ENCODE measurements at places on chromosomes 13 and 19.

GRCh38 chr19:16867211-16867610 is 21.6 kb upstream of the F2RL3 start:
- no peak for DNase-seq

DNA sequence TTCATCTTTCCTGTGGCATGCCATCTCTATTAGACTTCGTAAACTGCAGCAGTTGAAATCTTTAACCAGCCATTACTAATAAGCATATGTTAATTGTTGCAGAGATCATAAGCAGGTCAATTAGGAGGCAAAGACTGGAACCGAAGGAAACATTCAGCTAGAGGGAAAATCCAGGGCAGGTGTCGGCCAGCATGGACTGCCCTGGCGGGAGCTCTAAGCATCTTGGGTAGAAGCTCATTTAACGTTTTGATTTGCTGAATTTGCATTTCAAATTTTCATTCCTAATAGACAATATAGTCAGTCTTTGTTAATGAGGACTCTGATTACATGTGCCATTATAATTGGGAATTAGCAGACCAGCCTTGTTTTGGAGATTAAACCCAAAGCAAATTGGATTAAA is 238.6 kb downstream of the POU4F1 start:
- no peak for DNase-seq

DNA sequence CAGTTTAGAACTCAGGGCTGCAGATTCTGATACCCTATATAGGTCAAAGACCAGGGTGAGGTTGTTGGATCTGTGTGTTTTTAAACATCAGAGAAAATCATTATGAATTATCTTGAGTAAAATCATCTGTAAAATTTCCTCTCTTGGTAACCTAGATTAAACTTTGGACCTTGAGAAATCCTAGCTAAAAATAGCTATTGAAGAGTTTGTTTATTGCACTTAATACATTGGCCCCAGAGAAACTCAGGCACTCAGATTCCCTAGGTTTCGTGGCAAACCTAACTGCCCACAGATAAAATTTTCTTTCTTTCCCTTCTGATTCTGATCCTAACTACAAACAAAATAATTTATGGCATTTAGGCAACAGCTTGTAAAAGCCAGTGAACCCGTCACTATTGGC is 102.3 kb downstream of the GPC6 start:
- peak; percentile 16 for DNase-seq

DNA sequence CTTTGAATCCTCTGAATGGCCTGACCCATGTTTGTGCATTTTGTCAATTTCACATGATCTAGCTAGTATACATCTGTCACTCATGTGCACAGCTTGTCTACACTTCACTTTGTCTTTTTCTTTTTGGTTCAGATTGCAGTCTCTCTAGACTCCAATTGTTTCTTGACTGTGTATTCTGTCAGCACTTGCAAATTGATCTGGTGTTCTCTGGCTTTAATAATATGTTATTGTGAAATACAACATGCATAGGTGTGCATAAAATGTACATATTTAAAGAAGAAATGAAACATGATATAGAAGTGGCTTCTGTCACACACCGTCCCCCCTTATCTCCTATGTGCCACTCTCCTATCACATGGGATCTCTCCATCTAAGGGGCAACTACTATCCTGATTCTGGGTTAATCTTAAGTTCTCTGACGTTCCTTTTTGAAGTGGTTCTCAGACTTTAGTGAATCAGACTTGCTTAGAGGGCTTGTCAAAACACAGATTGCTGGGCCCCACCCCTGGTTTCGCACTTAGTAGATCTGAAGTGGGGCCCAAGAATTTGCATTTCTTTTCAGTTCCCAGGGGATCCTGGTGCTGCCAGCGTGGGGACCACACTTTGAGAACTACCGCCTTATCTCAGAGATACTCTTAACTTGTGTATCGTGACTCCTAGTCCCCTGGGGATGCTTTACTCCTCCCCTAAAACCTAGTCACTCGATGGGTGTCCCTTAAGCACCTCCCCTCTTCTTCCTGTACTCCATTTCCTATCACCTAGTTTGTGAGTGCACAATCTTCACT is 5.8 kb downstream of the KRTDAP start:
- DNase-seq: no peak

DNA sequence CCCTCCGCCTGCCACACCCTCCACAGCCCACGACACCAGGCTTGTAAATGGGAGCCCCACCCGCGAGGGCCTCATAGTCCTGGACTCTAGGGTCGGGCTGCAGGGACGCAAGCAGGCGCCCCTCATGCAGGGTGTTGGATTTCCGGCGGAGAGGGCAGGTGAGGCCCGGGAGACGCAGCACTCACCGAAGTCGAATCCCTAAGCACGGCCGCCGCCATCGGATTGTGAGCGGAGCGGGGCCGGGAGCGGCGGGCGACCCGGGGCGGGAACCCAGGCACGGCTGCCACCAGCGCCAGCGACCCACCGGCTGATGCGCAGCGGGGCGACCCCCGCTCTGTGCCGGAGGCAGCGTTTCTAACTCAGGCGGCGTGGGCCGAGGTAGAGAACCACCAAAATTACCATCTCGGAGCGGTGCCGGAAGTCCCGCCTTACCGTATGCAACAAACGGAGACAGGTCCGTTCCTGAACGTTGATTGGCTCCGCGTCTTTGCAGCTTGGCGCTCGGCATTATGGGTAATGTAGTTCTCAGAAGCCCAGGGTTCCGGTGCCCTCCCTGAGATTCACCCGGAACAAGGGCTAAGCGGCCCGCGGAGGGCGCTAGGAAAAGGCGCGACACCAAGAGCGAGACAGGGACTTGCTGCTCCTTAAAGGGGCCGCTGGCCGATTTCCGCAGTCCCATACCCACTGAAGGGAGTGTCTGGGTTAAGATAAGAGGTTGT is at the start of gene ZNF416:
ZNF416 (minus strand) TSS at position 425 of the 719 bp plus-strand sequence; CDS start at position 218, 207 bp downstream.
- peak; percentile 99 for DNase-seq

DNA sequence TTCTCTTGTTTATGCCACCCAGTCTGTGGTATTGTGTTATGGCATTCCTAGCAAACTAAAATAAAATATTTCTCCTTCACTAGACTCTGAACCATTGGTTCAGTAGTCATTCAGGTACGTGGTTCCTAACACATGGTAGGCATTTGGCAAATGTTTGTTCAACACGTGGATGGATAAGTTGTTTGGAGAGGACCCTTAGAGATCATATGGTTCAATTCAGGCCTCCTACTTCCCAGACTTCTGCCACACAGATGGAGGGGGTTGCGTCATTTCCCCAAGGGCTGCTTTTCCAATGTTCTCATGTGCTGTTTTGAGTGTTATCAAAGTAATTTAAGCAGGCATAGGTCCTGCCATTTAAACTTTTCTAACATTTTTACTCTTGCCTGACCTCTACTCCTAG is 6.7 kb downstream of the CXCL17 start:
- no peak for DNase-seq

GRCh38 chr19:56218961-56219360 is 16.9 kb downstream of the ZSCAN5C start:
- DNase-seq: no peak

- DNase-seq: no peak
These were observed 224.7 kb downstream of the ZIC5 start for GRCh38 chr13:99746637-99747402.

DNA sequence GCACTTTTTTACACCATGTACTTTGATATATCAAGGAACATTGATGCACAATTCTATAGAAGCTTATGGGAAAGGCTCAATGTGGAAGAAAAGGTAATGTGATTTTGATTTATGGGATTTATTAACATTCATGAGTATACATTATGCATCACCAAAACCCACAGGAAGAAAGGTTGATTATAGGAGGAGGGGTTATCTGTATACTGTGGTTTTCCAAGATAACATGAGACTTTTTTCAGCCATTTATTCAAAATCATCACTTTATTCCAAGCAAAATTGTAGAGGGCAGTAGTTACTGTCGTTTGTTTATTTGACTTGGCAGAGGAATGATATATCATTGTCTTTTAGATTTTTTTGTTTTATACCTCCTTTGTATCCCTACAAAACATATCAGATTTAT is 54.9 kb downstream of the WDFY2 start:
- DNase-seq: peak; percentile 11

DNA sequence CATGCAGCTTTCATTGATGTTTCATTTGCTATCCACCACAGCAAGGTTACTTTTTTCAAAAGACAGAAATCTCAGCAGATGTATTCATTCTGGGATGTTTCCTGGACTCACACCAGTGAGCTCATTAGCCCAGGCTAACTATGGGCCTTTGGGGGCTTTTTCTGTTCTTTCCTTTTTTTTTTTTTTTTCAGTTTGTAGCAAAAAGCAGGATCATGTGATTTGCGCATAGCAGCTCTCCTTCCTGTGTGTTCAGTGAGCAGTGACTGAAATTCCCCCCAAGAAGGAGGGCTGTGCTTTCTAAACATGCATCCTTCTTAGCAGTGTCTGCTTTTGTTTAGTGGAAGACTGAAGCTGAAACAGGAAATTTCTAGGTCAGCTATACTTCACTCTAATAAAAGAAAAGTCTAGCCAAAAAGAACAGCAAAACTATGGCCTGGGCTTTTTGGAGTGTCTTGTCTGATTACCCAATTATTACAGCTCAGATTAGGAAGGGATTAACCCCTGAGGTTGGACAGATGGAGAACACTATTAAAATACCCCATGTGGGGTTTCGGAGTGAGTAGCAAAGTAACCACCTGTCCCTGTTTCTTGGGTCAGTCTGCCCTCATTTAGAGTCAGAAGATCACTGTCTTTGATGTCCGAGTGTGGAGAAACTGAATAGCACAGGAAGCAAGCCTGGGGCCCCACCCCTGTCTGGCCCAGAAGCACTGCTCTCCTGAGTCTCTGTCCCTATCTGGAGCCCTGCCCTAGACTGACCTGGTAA is 8.9 kb upstream of the AMER2 start:
- DNase-seq: no peak

DNA sequence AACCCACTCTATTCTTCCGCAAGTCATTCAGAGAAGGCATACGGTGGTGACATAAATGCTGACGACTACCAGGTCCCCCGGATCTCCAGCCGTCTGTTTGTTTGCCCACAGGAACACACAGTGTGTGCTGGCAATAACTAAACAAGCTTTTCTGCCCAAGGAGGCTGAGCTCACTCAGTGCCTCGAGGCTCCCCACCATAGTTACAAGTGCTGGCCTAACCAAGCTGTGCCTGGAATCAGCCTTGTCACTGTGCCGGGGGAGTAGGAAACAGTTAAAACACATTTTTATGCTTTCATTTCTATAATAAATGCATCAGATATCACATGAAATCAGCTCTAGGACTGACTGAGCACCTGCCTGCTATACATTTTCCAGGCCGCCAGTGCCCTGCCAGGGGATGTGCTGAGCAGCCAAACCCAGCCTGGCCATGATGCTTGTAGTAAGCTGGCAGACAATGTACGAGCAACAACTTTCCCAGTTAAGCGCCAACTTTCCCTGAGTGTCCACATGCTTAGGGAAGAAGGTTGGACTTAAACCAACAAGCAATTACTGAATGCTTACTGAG is 28.1 kb downstream of the BRD4 start:
- no peak for DNase-seq

GRCh38 chr19:44824761-44825160 is 15.9 kb downstream of the BCAM start:
- DNase-seq: no peak

- DNase-seq: no peak
These were observed 39.2 kb downstream of the MTMR6 start for GRCh38 chr13:25248071-25248470.

GRCh38 chr13:73278186-73278585 is 219.4 kb downstream of the KLF5 start:
- no peak for DNase-seq

DNA sequence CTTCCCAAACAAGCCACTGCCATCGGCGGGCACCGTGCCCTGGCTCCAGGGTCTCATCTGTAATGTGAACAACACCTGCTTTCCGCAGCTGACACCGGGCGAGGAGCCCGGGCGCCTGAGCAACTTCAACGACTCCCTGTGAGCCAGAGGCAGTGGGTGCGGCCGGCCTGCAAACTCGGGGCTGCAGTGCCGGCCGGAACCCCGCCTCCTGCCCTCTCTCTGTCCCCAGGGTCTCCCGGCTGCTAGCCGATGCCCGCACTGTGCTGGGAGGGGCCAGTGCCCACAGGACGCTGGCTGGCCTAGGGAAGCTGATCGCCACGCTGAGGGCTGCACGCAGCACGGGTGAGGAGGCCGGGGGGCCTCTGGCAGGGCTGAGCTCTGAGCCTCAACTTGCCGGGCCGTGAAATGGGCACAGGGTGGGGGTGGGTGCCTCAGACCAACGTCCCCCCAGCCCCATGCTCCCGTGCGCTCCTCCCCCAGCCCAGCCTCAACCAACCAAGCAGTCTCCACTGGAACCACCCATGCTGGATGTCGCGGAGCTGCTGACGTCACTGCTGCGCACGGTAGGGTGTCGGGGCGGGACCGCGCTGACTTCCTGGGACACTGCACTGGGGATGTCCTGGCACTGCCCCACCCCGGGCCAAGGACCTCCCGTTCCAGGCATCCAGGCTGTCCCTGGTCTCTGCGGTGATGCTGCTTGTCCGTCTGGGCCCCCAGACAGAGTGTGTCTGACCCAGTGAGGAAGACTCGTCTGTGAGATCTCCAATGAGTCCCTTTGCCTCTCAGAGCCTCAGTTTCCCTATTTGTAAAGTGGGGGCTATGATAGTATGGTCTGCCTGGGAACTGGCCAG is 2.2 kb downstream of the ABCA7 start:
- DNase-seq: no peak

DNA sequence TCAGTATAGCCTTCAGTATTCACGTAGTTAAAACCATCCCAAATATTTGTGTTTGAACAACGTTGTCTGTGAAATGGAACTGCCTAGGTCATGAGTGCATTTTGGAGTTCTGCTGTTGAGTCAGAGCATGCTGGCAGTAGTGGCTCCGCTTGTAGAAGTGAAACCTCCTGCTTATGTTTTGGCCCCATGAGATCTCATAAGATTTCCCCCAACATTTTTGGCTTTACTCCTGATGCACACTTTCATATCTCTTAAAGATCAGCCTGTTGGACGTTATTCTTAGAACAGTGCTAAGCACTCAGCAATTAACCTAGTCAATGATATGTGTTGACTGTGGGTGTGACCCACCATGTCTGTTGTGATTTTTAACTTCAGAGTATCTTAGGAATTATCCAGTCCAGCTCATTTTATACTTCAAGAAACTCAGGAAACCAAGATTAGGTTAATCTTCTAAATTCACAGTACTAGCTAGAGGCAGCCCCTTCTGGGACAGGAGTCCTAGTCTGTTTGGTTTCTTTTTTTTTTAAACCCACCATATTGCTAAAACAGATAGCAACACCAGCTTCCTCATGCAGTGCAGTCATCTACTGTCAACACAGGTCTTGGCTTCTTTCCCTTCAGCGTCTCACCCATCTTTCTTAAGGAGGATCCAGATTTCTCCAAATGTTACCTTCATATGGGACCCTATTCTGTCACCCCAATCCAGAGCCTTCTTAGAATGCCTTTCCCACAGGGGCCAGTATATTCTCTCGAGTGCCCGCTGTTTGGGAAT is 26.2 kb downstream of the RAP2A start:
- DNase-seq: peak; percentile 38

DNA sequence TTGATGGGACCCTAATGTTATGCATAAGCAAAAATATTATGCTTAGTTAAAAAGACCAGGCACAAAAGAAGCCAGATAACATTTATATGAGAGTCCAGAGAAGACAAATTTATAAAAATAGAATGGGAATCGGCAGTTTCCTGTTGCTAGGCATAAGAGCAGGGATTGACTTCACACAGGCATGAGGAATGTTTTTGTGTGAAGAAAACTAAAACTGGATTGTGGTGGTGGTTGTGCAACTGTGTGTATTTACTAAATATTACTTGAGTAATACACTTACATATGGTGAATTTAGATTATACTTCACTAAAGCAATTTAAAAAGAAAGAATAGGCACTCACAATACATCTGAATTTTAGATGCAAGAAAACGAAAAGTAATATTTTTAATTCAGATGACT is 108.3 kb downstream of the SLITRK1 start:
- DNase-seq: peak; percentile 17

GRCh38 chr19:16361926-16362325 is 37.3 kb downstream of the KLF2 start:
- DNase-seq: no peak

All from IMR-90 (cell line).